ENCODE measurements at places on chromosomes 2 and 18. TPM values are rescaled to one million over a fixed set of nuclear protein-coding genes. Genes with fewer than 3 reads are reported as not detected.

Gene TUBB8B
- total RNA-seq = 0.46 TPM

DNA sequence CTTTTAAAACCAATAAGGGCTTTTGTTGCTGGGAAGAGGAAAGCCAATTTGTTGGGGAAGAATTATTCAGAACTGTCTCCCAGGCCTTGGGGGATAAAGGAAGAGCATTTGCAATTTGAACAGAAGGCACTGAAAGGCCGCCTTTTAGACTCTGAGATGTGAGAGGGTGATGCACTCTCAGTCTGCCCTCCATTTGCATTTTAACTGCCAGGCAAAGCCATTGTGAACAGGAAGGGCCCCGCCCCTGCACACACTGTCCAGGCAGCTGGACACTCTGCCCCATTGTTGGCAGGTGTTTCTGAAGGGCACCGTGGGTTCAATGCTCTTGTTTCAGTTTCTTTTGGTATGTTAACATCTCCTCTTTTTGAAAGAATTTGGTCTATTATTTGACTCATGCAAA is 169.5 kb upstream of the COPS8 start:
- no peak overlapping the region for H3K27ac ChIP-seq
- no peaks in the 10 kb centered on the region for H3K36me3 ChIP-seq
- H3K4me1 ChIP-seq = no peaks in the 10 kb centered on the region
- DNase-seq = no peak
- no peaks in the 10 kb centered on the region for H3K27me3 ChIP-seq

DNA sequence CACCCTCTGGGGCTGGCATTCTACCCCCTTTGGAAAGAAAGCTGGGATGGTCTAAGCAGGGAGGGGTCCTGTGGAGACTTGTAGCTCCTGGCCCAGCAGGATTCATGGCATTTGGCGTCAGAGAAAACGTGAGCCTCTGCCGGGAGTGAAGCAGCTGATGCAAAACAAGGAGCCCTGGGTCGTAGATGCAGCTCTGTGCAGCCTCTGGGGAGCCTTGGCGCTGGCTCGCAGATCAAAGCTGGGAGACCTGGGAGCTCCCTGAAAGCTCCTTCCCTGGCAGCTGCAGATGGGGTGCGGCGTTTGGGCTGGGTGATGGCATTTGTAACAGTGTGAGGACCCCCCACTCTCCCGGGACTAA is 148.3 kb downstream of the KLHL29 start:
- no peak overlapping the region for H3K4me3 ChIP-seq
- DNase-seq = no peak
- H3K36me3 ChIP-seq = no peaks in the 10 kb centered on the region
- no peaks in the 10 kb centered on the region for H3K27me3 ChIP-seq
- no peaks in the 10 kb centered on the region for H3K4me1 ChIP-seq

Gene SERPINB5
- 0.69 TPM for total RNA-seq

GRCh38 chr2:84832772-84833461 is 48.0 kb downstream of the TRABD2A start:
- no peaks in the 10 kb centered on the region for H3K4me1 ChIP-seq
- no peaks in the 10 kb centered on the region for H3K27me3 ChIP-seq
- no peak for DNase-seq
- no peaks in the 10 kb centered on the region for H3K36me3 ChIP-seq

Gene SIX2
- total RNA-seq = 0.24 TPM

Gene IGFBP5
- total RNA-seq = 666 TPM

- no peaks in the 10 kb centered on the region for H3K36me3 ChIP-seq
- H3K27ac ChIP-seq = peak overlapping the region; percentile 61
- H3K4me1 ChIP-seq = peaks cover 5% of the 10 kb centered on the region
- H3K4me3 ChIP-seq = no peak overlapping the region
- no peaks in the 10 kb centered on the region for H3K27me3 ChIP-seq
- no peak for DNase-seq
These were observed 141.1 kb downstream of the ANTXR1 start for GRCh38 chr2:69154106-69154505.

DNA sequence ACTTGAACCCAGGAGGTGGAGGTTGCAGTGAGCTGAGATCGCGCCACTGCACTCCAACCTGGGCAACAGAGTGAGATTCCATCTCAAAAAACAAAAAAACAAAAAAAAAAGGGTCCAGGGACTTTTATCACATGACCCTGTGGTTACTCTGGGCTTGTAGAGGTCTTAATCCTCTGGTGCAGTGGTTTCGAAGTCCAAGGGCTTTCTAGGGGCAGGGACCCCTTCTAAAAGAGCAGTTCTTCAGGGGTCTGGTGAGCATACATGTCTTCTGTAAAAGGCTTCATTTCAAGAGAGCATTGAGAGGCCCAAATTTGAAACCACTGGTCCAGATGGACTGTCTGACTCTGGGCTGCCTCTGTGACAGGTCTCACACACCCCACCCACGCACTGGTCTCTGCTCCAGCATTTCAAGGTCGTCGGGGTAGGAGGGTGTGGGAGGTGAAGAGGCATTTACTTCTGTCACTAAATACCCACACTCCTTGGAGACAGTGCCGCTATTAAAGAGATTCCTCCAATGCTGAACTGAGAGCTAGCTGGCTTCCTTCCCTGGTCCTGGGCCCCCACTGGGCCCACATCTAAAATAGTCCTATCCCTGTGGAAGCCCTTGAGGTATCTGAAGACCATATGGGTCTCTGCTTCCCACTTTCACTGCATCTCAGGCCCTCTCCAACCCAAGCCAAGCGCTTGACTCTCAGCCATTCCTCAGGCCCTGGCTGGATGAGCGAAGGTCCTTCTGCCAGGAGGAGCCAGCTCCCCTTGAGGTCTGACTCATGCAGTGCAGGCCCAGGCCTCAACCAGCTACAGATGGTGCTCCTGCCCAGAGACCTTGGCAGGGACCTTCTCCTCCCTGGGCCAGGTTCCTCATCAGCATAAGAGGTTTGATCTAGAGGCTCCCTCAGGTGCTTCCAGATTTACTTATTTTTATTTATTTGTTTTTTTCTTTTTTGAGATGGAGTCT is 44.8 kb downstream of the PAX8 start:
- no peak overlapping the region for H3K4me3 ChIP-seq
- no peak for DNase-seq
- H3K27ac ChIP-seq = no peak overlapping the region
- no peaks in the 10 kb centered on the region for H3K27me3 ChIP-seq
- H3K36me3 ChIP-seq = no peaks in the 10 kb centered on the region

- H3K4me1 ChIP-seq = no peaks in the 10 kb centered on the region
- H3K27ac ChIP-seq = no peak overlapping the region
- no peak for DNase-seq
- H3K27me3 ChIP-seq = no peaks in the 10 kb centered on the region
- no peak overlapping the region for H3K4me3 ChIP-seq
- no peaks in the 10 kb centered on the region for H3K36me3 ChIP-seq
These were observed 298.0 kb downstream of the TRIB2 start for GRCh38 chr2:13014783-13015182.

DNA sequence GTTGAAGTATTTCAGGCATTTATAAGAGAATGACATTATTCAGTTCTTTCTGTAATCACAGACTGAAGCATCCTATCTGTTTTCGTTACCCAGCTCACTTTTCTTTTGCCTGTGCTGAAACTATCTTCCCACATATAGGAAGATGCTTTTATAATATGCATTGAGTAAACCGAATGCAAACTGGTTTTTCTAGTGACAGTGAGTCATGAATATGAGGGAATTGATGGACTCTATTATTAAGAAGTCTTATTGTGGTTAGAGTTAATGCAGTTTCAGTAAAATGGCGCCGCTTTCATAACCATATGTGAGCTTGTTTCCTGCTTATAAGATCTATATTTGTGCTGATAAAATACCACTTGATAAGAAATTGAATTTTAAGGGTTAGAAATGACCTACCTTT is 59.2 kb downstream of the ACVR2A start:
- no peaks in the 10 kb centered on the region for H3K27me3 ChIP-seq
- DNase-seq = no peak
- H3K27ac ChIP-seq = no peak overlapping the region
- H3K4me1 ChIP-seq = no peaks in the 10 kb centered on the region
- H3K4me3 ChIP-seq = no peak overlapping the region

- H3K27ac ChIP-seq = peak overlapping the region; percentile 93
- H3K27me3 ChIP-seq = no peaks in the 10 kb centered on the region
- no peaks in the 10 kb centered on the region for H3K36me3 ChIP-seq
- no peaks in the 10 kb centered on the region for H3K4me1 ChIP-seq
- no peak for DNase-seq
- peak overlapping the region; percentile 93 for H3K4me3 ChIP-seq
These were observed 617 bp downstream of the CCDC142 start for GRCh38 chr2:74481961-74482800.

GRCh38 chr18:11851806-11852337 is 659 bp downstream of the CHMP1B start:
- H3K27me3 ChIP-seq = no peaks in the 10 kb centered on the region
- peak; percentile 19 for DNase-seq
- peak overlapping the region; percentile 90 for H3K4me3 ChIP-seq

DNA sequence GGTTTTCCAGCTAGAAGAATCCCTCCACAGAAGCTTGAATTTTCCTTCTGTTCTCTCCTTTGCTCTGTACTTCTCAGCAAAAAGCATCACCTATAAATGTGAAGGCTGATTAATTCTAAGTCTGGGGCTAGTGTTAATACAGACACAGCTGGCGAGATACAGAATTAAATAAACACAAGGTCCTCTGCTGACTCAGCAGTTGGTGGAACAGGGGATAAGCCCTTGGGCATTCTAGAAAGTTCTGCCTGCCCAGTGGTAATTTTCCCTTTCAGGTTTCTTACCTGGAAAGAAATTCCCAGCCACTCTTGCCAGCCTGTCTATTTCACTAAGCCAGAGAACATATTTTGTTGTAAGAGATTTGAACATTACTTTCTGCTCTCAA is 175.3 kb upstream of the MSH6 start:
- H3K4me1 ChIP-seq = no peaks in the 10 kb centered on the region
- no peak overlapping the region for H3K4me3 ChIP-seq
- H3K36me3 ChIP-seq = no peaks in the 10 kb centered on the region
- H3K27me3 ChIP-seq = no peaks in the 10 kb centered on the region

DNA sequence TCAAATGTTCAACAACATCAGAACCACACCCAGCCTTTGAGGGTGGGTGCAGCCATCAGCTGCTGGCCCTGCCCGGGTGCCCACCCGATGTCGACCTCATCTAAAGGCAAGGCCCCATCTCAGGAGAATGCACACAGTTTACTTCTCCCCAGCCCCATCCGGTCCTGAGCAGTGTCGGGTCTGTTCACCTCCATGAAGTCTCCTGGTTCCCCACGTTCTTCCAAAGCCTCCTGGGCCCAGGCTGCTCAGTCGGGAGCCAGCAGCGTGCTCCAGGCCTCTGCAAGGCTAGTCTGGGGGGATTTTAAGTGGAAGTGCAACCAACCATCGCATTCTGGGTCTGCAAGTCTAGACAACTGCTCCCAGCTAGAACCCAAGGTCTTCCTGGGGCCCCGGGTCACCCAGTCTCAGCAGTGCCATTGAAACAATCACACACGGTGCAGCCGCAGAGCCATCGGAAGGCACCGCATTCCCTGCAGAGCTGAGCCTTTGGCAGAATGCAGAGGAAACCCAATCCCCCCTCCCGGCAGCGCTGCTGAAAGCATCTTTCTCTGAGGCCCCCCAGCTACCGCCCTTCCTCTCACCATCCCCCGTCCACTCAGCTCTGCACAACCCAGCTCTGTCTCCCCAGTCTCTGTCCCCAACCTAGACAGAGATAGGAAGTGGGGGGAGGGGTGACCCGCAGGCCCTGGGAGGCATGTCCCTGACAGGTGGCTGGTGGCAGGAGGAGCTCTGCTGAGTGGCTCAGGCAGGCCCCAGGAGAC is 8.5 kb downstream of the ESPNL start:
- no peak overlapping the region for H3K4me3 ChIP-seq
- no peaks in the 10 kb centered on the region for H3K36me3 ChIP-seq
- DNase-seq = peak; percentile 35
- H3K4me1 ChIP-seq = no peaks in the 10 kb centered on the region
- H3K27me3 ChIP-seq = no peaks in the 10 kb centered on the region
- H3K27ac ChIP-seq = no peak overlapping the region

DNA sequence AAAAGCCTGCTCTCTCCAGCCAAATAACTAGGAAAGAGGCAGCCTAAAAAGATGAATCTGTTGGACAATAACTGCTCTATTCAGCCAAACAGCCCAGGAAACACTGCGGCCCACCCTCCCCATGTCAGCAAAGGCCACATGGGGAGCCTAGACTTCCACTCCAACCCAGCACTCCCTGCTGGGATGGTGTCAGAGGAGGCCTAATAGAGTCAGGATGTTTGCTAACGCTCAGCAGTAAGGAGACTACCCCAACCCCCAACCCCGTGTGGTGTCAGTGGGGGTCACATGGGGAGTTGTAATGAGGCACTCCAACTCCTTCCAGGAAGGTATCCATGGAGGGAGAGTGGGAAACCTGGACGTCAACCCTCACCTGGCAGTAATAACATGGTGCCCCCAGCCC is 41.6 kb downstream of the ZBTB7C start:
- no peak overlapping the region for H3K27ac ChIP-seq
- H3K4me1 ChIP-seq = no peaks in the 10 kb centered on the region
- no peaks in the 10 kb centered on the region for H3K36me3 ChIP-seq
- DNase-seq = no peak

DNA sequence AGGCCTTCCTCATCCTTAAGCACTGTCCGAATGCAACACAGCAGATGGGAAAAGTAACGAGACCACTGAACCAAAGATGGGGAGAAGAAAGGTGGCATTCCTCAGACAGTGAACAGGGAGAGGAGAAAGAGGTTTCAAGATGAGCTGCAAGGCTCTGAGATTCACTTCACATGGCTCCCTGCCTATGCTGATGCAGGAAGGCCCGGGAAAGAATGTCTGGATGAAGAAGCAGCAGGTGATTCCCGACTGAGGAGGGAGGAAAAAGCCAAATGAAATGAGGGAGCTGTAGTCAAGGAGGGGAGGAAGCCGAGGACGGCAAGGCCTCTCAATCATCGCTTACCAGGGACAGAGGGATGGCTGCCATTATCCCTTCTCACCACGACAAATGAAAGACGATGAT is 98.5 kb upstream of the BOD1L2 start:
- no peaks in the 10 kb centered on the region for H3K27me3 ChIP-seq
- no peak overlapping the region for H3K4me3 ChIP-seq
- H3K36me3 ChIP-seq = no peaks in the 10 kb centered on the region
- H3K4me1 ChIP-seq = no peaks in the 10 kb centered on the region

Gene HOXD4
- 41.6 TPM for total RNA-seq

Gene POLR1A
- 38.8 TPM for total RNA-seq

GRCh38 chr2:224121406-224122067 is 82.5 kb upstream of the SERPINE2 start:
- DNase-seq = no peak
- no peak overlapping the region for H3K27ac ChIP-seq
- no peak overlapping the region for H3K4me3 ChIP-seq
- no peaks in the 10 kb centered on the region for H3K27me3 ChIP-seq
- H3K4me1 ChIP-seq = no peaks in the 10 kb centered on the region
- no peaks in the 10 kb centered on the region for H3K36me3 ChIP-seq

GRCh38 chr18:79553154-79553553 is 126.4 kb upstream of the CTDP1 start:
- H3K4me1 ChIP-seq = no peaks in the 10 kb centered on the region
- no peak overlapping the region for H3K4me3 ChIP-seq
- H3K36me3 ChIP-seq = no peaks in the 10 kb centered on the region
- H3K27me3 ChIP-seq = no peaks in the 10 kb centered on the region

- peak overlapping the region; percentile 62 for H3K27ac ChIP-seq
- no peaks in the 10 kb centered on the region for H3K36me3 ChIP-seq
- DNase-seq = no peak
- H3K4me1 ChIP-seq = no peaks in the 10 kb centered on the region
- no peak overlapping the region for H3K4me3 ChIP-seq
These were observed 23.5 kb downstream of the IGFBP5 start for GRCh38 chr2:216671791-216672343.

- no peaks in the 10 kb centered on the region for H3K36me3 ChIP-seq
- H3K27me3 ChIP-seq = no peaks in the 10 kb centered on the region
- H3K27ac ChIP-seq = peak overlapping the region; percentile 92
- peak overlapping the region; percentile 70 for H3K4me3 ChIP-seq
- no peaks in the 10 kb centered on the region for H3K4me1 ChIP-seq
- DNase-seq = no peak
These were observed 1.4 kb upstream of the TTL start for GRCh38 chr2:112480530-112481049.

Gene FKBP1B
- total RNA-seq = 7.2 TPM

Gene MAB21L4
- not detected for total RNA-seq
